ENCODE measurements at places on chromosomes 16 and 17.

DNA sequence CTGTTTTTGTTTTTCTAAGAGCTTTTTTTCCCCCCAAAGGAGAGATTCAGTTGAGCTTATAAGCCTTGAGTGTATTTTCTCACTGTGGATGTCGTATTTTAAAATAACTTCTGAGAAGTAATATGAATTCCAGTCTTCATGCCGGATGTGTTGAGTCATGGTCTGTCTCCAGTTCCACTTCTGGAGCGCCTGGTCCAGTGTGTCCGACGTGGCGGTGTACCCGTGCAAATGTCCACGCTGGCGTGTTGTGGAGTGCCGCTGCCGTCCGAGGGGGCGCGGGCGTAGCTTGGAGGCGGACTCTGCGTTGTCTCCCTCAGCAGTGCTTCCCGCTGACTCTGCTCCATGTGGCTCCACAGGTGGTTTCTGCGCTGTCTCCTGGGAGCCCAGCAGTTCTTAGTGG, 60.9 kb upstream of the ZNF750 start:
- DNase-seq = no peak

DNA sequence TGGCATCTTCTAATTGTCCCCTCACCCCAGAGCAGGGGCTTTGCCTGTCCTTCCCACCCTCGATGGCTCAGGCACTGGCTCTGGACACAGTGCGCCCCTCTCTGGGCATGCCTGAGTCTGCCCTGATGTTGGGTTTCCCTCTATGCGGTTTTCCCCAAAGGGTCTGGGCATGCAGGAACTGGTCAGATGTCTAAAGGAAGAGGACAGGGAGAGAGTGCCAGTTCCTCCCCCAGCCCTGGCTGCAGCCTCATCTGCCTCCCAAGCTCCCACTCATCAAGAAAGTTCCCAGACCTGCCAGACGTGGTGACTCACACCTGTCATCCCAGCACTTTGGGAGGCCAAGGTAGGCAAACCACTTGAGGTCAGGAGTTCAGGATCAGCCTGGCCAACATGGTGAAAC, 41.3 kb upstream of the PABPN1L start:
- DNase-seq = no peak

- DNase-seq = no peak
These were observed 59.2 kb downstream of the SRL start for GRCh38 chr16:4182581-4183236.

- DNase-seq = no peak
These were observed 369.1 kb downstream of the XYLT1 start for GRCh38 chr16:17101646-17102045.

GRCh38 chr17:22484826-22485225, 792.5 kb downstream of the KCNJ18 start:
- DNase-seq = no peak

DNA sequence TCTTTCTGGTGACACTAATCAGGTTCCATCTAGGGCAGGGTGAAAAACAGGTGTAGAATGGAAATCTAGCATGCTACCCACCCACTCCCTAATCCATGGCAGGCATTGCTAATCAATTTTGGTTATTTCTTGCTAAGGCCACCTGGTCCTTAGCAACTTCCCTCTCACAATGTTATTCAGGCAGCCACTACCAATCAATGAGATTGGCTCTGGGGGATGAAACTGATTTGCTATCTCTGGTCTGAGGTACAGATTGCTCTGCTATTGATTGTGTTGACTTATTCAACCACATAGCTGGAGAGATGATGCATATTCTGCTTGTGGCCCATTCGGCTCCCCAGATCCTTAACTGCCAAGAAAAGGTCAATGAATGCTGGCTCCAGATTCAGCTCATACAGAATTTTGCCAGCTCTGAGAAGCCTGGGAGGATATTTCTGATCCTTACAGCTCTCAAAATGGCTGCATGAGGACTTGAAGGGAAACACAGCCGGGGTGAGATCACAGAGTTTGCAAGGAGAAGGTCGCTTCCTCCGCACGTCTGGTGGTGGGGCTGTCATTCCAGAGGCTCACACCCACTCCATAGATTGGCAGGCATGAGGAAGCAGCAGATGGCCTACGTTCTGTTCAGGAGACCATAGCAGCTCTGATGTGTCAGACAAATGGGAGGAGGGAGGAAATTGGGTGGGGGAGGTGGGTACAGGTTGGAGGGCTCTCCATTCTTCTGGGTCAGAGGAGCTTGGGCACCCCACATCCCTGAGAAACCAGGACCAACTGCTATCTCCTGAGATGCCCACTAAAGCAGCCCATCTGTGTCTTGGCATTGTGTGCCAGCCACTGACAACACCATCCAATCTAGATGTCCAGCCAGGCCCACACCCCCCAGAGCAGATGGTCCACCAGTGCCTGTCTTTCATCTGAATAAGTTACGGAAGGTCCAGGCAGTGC, 22.3 kb downstream of the SEZ6 start:
- DNase-seq = no peak

DNA sequence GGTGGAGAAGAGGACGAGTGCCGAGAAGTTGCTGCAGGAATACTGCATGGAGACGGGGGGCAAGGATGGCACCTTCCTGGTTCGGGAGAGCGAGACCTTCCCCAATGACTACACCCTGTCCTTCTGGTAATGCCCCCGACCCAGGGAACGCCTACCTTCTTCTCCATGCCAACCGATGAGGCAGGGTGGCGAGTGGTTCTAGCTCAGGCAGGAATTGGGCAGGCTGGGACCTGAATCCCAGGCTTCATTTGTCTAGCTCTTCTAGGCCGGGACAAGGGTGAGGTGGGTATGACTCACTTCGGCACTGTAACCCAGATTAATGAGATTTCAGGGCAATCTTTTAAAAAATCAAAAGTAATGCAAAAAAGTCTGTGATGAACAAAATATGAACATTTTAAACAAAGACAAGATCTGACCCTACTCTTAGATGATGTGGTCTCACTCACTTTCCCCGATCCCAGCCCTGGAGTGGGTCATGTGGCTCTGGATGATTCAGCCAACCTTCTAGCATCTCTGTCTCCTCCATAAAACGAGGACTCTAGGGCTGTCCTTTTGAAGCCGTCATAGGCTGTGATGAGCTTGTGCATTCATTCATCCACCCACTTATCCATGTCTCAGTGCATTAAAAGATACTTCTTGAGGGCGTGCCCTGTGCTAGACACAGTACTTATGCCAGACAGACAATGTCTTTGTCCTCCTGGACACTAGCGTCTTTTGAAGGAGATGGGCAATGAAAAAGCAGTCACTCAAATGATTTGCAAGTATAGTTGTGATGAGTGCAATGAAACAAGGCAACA, 102.6 kb downstream of the SDR42E1 start:
- no peak for DNase-seq

DNA sequence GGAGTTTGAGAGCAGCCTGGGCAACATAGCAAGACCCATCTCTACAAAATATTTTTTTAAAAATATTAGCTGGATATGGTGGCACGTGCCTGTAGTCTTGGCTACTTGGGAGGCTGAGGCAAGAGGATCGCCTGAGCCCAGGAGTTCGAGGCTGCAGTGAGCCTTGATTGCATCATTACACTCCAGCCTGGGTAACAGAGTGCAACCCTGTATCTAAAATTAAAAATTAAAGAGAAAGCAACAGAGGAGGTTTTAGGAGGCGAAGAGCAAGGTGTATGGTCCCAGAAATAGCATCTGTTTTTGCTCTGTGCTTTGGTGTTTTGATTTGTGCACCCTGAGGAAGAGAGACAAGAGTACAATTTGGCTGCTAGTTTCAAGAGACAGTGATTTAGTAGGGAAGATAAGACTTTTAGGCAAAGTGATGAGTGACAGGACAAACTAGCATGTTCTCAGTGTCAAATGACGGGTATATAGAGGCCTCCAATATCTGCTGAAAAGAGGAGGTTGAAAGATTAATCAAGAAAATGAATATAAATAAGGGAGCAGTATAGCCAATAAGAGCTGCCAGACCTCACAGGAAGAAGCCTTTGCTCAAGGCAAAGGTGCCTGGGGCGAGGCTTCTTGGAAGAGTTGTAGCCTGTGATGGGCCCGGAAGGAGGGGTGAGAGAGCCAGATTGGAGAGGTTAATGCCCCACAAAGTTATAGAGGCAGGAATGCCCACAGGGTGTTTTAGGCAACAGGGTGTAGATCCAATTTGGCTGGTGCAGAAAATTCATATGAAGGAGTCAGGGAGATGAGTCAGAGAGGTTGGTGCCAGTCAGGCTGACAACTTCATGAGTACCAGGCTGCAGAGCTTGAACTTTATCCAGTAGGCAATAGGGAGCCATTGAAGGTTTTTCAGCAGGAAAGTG, 11.4 kb downstream of the HLF start:
- no peak for DNase-seq

- no peak for DNase-seq
These were observed 25.5 kb upstream of the BCO1 start for GRCh38 chr16:81212830-81213465.

DNA sequence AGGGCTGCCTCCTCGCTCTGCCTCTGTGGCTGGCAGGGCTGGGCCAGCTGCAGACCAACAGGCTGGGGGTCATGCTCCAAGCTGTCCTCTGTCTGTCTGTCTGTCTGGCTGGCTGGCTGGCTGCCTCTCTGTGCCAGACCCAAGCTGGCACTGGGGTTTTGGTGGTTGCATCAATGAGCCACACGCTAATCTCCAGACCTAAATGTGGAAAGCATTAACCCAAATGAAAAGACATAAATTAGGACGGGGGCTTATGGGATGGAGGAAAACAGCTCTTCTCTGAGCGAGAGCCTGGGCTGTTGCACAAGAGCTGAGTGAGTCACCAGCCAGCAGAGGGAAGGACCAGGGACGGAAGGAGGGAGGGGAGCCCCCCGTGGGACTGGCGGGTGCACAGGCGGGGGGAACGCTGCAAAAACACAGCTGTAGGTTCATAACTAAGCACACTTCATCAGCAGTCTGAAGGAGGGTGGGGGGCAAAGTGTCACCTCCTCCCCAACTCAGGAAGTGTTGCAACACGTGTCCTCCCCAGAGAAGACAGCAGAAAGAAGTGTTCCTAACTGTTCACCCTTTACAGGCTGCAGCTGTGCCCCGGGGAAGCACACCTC, 83.4 kb downstream of the GAS7 start:
- DNase-seq = no peak
